ENCODE measurements at places on chromosomes 12 and 14.
A peak's percentile ranks its signal among the peaks of the same experiment; 100 is the strongest.

DNA sequence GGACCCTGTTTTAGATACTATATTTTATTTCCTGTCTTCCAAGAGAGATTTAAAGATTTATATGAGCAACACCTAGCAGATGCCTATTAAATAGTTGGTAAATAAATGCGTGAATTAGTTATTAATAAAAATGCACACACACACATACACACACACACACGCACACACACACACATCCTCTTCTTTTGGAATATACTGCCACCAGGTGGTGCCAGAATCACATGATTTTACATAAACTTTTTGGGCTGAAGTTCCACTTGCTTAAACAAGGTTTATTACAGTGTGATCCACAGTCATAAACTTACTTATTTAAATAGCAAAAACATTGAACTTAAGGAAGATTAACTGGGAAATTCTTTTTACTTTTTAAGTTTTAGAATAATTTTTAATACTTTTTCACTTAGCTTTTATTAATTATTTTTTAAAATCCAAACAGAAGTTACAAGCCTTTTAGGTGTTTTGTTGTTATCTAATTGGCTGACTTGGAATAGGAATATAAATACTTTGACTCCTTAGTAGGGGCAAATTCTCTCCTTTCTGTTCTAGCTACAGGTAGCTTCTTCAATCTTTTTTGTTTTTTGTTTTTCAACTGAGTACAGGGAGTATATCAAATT lies 17.5 kb downstream of the RAD51B start:
- peak; percentile 69 for DNase-seq

- DNase-seq: no peak
Measured at GRCh38 chr14:87260460-87260859, 732.5 kb downstream of the GALC start.

DNA sequence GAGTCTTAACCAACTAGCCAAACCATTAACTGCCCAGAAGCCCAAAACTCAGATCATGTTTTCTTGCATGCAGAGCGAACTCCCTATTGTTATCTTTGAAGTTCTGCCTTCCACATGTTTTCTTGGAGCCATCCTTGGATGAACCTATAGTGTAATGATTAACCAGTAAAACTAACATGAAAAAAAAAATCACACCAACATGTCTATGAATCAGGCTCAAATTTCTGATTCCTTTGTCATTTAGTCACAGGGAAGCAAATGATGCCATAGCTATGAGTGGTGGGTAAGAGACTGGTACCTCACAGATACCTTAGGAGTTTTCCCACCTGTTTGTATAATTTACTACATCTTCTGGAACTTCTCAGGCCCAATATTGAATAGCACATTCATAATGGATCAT lies 70.7 kb downstream of the PTPRO start:
- DNase-seq: peak; percentile 9

DNA sequence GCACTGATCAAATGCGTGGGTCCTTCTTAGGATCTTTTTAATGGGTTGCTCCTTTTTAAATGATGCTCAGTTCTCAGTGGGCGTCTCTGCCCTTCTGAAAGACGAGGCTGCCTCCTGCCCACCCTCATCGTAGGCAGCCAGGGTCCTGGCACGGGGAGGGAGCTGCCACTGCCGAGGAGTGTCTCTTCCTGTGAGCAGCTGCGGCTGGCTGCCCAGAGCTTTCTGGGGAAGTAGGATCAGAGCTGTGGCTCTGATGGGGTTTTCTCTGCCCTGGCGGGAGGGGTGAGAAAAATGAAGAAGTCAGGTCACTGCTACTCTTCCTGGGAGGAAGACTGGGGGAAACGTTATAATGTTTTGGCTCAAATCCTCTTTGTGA lies 31.1 kb upstream of the BEGAIN start:
- no peak for DNase-seq

DNA sequence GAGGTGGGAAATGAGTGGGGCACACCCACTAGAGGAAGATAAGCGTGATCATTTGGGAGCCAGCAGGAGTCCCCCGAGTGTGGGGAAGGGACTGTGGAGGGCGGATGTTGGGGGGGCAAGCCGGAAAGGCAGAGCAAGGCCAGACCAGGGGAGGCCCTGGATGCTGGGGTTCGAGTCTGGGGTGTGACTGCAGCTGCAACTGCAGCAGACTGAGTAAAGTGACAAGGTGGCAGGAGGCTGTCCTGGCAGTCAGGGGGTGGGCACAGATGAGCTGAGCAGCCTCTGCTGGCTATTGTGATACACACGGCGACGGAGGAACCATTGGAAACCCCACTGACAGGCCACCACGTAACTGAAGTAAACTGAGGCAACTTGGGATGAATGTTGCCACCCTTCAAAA lies 110.2 kb downstream of the LGMN start:
- no peak for DNase-seq

DNA sequence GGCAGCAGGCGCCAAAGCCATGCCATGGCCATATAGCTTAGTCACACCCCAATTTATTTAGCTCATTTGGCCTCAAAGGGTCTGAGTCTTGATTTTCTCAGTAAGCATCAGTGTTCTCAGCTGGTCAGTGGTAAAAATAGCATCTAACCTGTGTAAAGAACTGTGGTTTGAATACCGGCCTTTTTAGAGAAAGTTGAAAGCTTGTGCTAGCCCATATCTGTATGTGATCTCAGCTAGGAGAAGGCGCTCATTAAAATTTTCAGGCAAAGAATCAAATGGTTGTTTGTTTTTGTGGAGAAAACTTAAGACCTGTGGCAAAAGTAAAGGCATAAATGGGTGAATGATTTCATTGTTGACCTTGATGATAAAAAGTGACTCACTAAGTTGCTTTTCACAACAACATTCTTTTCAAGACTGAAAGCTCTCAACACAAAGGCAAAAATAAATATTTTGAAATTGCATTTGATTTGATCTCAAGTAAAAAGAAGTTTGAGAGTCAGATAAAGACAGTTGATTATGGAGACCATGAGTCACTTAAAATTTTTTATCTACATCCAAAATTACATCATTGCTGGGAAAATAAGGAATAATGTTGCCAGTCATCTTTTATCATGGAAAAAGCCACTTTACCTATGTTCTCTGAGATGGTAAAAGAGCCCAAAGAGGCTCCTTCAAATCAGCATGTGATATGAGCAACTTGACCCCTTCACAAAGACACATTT lies 128.5 kb upstream of the RGS6 start:
- peak; percentile 54 for DNase-seq

GRCh38 chr12:116018282-116018681 lies 259.2 kb downstream of the MED13L start:
- no peak for DNase-seq
